Muscle of leg (tissue), 16 donors: ENCODE measurements at places on chromosomes 4 and X.

DNA sequence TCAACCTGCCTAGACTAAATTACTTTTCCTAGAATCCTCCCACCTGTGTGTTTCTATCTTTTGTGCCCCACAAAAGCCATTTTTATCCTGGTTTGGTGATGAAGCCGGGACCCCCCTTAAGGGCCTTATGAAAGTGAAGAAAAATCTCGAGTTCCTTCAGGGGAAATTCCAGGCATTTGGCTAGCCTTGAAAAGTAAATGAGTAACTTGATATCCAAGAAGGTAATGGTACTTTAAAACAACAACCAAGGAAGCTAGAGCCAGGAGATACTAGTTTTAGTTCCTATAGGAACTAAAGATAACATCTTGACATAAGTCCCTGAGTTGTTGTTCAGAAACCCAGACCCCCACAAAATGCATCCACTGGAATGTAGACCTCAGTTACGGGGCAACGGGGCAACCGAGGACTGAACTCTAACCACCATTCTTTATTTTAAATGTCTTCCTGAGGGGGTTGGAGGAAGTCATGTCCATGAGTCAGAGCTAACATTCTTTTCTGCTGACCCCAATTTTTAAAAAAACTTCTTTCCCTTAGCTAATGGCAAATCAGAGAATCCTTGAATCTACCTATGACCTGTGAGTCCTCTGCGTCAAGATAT lies 73.9 kb downstream of the VCX3A start:
- H3K36me3 ChIP-seq: no peaks in the 10 kb centered on the region
- no peak for DNase-seq
- no peak overlapping the region for H3K4me3 ChIP-seq
- no peak overlapping the region for H3K27ac ChIP-seq
- H3K27me3 ChIP-seq: no peaks in the 10 kb centered on the region

- no peak for DNase-seq
- no peak overlapping the region for H3K4me3 ChIP-seq
Measured at GRCh38 chr4:128461291-128462102, 173.9 kb upstream of the PGRMC2 start.

- peak; percentile 10 for DNase-seq
- no peak overlapping the region for H3K4me3 ChIP-seq
- no peaks in the 10 kb centered on the region for H3K4me1 ChIP-seq
Measured at GRCh38 chr4:74431113-74431826, 13.7 kb upstream of the AREG start.

GRCh38 chr4:56466910-56467283 lies 520 bp upstream of the SRP72 start:
- H3K27me3 ChIP-seq: no peaks in the 10 kb centered on the region
- peaks cover 11% of the 10 kb centered on the region for H3K36me3 ChIP-seq
- peak overlapping the region; percentile 87 for H3K4me3 ChIP-seq
- peak; percentile 28 for DNase-seq

DNA sequence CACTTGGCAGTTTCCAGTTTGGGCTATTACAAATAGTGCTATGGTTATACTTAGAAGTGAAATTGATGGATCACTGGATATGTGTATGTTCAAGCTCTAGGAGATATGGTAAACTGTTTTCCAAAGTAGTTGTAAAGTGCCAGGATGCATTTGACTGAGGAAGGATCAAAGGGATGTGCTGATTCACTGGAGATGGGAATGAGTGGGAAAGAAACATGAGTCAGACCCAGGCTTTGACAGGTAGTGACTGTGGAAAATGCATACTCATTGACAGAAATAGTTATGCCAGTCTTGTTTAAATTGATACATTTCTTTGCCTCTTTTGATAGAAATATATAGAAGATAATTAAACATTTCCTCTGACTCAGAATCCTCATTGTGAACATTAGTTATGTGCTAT lies 77.9 kb downstream of the CEP135 start:
- no peaks in the 10 kb centered on the region for H3K27me3 ChIP-seq
- no peak for DNase-seq
- peaks cover 10% of the 10 kb centered on the region for H3K36me3 ChIP-seq
- no peaks in the 10 kb centered on the region for H3K4me1 ChIP-seq
- H3K27ac ChIP-seq: no peak overlapping the region
